Peyer's patch (tissue), 4 donors: ENCODE measurements at places on chromosomes 5 and 9. TPM values are rescaled to one million over a fixed set of nuclear protein-coding genes. Genes with fewer than 3 reads are reported as not detected.

GRCh38 chr5:157342822-157343402, 77.0 kb downstream of the CYFIP2 start:
- no peaks in the 10 kb centered on the region for H3K36me3 ChIP-seq
- no peaks in the 10 kb centered on the region for H3K27me3 ChIP-seq
- H3K4me3 ChIP-seq, result no peak overlapping the region
- no peaks in the 10 kb centered on the region for H3K4me1 ChIP-seq
- H3K27ac ChIP-seq, result no peak overlapping the region
- DNase-seq, result no peak

- no peaks in the 10 kb centered on the region for H3K4me1 ChIP-seq
- no peaks in the 10 kb centered on the region for H3K27me3 ChIP-seq
- H3K27ac ChIP-seq, result no peak overlapping the region
- H3K36me3 ChIP-seq, result no peaks in the 10 kb centered on the region
- no peak overlapping the region for H3K4me3 ChIP-seq
- DNase-seq, result no peak
Observed at GRCh38 chr5:136123236-136123768, 9.3 kb upstream of the SMAD5 start.

DNA sequence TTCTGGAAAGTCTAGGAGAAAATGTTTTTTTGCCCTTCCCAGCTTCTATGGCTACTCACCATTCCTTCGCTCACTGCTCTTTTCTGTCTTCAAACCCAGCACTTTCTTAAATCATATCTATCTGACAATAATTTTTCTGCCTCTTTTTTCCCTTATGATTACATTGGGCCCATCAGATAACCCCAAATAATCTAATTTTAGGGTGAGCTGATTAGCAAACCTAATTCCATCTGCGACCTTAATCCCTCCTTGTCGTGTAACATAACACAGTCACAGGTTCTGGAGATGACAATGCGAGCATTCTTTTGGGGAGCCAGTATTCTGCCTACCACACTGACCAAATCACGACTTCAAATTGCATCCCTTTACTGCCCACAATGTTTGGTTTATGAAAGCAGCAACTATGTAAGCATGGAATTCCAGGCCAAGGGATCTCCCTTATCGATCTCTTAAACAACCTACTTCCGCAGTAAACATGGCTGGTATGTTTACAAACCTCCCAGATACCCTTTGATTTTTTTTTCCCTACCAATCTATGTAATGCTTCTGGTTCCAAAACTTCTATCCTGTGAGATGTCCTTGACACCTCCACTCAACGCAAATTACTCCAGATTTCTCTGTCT, 2122.2 kb downstream of the MAT2B start:
- no peak for DNase-seq
- H3K4me3 ChIP-seq, result no peak overlapping the region
- no peaks in the 10 kb centered on the region for H3K4me1 ChIP-seq
- H3K27ac ChIP-seq, result no peak overlapping the region
- H3K27me3 ChIP-seq, result no peaks in the 10 kb centered on the region
- H3K36me3 ChIP-seq, result no peaks in the 10 kb centered on the region

DNA sequence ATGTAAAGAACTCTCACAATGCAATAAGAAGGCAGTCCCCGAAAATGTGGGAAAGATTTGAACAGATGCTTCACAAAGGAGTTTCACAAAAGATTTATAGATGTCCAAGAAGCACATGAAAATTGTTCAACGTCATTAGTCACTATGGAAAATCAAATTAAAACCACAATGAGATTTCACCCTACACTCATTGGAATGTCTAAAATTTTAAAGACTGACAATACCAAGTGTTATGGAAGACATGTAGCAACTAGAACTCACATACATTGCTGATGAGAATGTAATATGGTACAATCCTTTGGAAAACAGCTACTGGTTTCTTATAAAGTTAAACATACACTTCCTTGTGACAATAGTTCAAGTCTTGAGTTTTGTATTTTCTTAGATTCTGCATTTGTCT, 11.0 kb upstream of the RECK start:
- no peak overlapping the region for H3K4me3 ChIP-seq
- no peaks in the 10 kb centered on the region for H3K4me1 ChIP-seq
- no peaks in the 10 kb centered on the region for H3K27me3 ChIP-seq
- H3K36me3 ChIP-seq, result no peaks in the 10 kb centered on the region
- DNase-seq, result no peak

- DNase-seq, result peak; percentile 89
- no peak overlapping the region for H3K4me3 ChIP-seq
- peak overlapping the region; percentile 63 for H3K27ac ChIP-seq
Observed at GRCh38 chr9:36148311-36149051, 11.9 kb downstream of the GLIPR2 start.

DNA sequence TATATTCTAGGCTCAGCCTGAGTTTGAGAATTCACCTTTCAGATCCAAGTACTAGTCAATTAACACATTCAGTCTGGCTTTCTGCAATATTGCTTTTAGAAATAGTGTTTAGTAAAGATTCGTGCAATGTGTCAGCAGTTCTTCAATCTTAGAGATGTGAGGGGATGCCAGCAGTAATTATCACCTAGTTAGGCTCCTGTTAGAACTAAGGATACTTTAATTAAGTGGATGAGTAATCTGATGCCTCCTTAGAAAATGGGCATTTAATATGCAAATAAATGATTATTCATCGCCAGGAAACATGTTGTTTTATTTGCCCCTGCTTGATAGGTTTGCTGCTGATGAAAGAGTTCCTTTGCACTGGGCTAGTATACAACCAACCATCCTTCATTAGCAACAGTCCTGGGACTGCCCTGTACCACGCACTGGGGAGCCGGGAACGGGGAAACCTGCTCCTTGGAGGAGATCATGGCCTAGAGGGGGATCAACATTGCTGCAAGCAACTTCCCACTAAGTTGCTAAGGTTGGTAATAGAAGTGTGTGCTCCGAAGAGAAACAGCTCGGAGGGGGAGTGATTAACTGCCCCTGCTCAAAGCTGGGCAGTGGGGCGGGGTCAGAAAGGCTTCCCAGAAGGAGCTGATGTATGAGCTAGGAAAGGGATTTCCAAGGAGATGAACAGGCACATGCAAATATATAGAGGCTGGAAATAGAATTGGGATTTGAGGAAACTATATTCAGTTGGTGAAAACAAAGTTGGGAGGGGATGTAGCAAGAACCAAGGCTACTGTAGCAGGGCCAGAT, 231.8 kb downstream of the DRD1 start:
- no peaks in the 10 kb centered on the region for H3K4me1 ChIP-seq
- H3K27ac ChIP-seq, result no peak overlapping the region
- H3K27me3 ChIP-seq, result no peaks in the 10 kb centered on the region
- H3K4me3 ChIP-seq, result no peak overlapping the region
- no peak for DNase-seq
- H3K36me3 ChIP-seq, result no peaks in the 10 kb centered on the region

- no peaks in the 10 kb centered on the region for H3K27me3 ChIP-seq
- no peaks in the 10 kb centered on the region for H3K36me3 ChIP-seq
- no peak overlapping the region for H3K4me3 ChIP-seq
- H3K27ac ChIP-seq, result no peak overlapping the region
Observed at GRCh38 chr9:10127867-10128266, 484.9 kb downstream of the PTPRD start.

DNA sequence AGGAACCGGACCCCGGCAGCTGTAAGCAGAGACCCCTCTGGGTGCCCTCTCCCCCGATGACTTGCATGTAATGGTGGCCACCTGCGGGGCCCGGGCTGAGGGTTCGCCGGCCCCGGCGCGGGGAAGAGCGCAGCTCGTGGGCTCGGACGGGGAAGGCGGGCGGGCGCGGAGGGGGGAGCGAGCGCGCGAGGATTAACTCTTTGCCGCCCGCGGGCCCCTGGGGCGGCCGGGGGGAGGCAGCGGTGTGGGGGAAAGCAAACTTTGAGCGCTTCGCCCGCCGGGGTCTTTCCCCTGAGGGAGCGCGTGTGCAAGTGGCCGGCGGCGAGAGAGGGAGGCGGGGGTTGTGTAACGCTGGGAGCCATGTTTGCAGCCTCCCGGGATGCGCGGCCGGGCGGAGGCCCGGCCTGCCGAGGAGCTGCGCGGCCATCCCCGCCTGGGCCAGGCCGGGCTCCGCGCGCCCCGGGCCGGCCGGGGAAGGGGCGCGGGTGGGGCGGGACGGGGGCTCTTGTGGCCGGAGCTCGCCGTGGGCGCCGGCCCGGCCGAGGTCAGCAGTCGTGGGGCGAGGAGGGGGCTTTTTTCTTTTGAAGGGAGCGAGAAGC, 547 bp downstream of the ANP32B start:
- H3K27me3 ChIP-seq, result no peaks in the 10 kb centered on the region
- no peaks in the 10 kb centered on the region for H3K36me3 ChIP-seq
- peak; percentile 64 for DNase-seq
- H3K4me1 ChIP-seq, result peaks cover 13% of the 10 kb centered on the region

- H3K27me3 ChIP-seq, result no peaks in the 10 kb centered on the region
- no peak for DNase-seq
- no peak overlapping the region for H3K4me3 ChIP-seq
- no peaks in the 10 kb centered on the region for H3K4me1 ChIP-seq
- no peak overlapping the region for H3K27ac ChIP-seq
Observed at GRCh38 chr5:146475190-146475780, 28.2 kb downstream of the TCERG1 start.

- no peaks in the 10 kb centered on the region for H3K36me3 ChIP-seq
- no peaks in the 10 kb centered on the region for H3K27me3 ChIP-seq
- H3K4me3 ChIP-seq, result no peak overlapping the region
Observed at GRCh38 chr9:90038763-90039162, 434.0 kb downstream of the GADD45G start.

DNA sequence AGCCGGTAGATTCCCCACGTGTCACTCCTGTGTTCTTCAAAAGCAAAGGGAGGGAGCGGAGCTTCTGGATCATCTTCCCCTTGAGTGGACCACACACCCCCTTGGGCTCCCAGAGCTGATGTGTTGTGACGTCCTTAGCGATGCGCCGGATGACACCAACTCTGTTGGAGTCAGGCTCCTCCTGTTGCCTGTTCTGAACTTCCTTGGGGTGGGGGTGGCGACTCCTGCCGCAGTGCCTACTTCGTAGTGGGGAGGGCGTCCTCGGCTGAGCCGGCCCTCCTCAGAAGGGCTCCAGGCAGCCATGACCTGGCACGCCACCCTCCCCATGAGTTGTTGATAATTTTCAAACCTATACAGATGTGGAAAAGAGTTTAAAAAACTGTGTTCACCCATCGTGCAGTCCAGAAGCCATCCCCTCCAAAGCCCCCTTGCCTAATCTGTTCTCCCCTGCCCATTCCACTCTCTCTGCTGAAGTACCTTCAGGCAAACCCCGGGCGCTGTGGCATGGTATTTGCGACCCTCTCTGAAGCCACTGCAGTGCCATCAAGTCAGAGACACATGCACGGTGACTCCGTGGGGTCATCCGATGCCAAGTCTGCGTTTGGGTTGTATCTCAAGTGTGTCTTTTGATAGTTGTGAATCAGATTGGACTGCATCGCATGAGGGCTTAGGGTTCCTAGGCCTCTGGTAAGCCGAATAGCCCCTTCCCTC, 16.7 kb downstream of the EXOC3 start:
- H3K36me3 ChIP-seq, result no peaks in the 10 kb centered on the region
- H3K27ac ChIP-seq, result no peak overlapping the region
- no peaks in the 10 kb centered on the region for H3K27me3 ChIP-seq
- no peaks in the 10 kb centered on the region for H3K4me1 ChIP-seq

GRCh38 chr9:123544007-123544827, 188.2 kb downstream of the CRB2 start:
- no peak for DNase-seq
- no peaks in the 10 kb centered on the region for H3K27me3 ChIP-seq
- no peaks in the 10 kb centered on the region for H3K36me3 ChIP-seq
- no peak overlapping the region for H3K27ac ChIP-seq

DNA sequence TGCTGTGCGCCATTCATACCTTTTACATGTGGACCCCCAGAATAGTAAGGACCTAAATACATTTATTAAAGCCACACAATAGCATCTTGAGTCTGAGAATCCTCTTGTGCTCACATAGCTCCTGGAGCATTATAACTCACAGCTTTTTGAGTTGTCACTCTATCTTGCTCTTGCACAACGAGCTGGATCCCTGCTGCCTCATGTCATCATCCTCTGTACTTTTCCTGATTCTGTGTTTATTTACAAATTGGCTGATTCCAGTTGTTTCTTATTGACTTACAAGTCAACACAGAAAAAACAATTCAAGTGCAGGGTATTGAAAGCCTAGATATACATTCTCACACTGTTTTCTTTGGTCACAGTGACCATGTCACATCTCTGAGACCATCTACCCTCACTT, 112.9 kb downstream of the SLC1A3 start:
- no peak for DNase-seq
- no peaks in the 10 kb centered on the region for H3K27me3 ChIP-seq
- H3K36me3 ChIP-seq, result no peaks in the 10 kb centered on the region
- H3K27ac ChIP-seq, result no peak overlapping the region
- H3K4me3 ChIP-seq, result no peak overlapping the region
- H3K4me1 ChIP-seq, result peaks cover 8% of the 10 kb centered on the region

DNA sequence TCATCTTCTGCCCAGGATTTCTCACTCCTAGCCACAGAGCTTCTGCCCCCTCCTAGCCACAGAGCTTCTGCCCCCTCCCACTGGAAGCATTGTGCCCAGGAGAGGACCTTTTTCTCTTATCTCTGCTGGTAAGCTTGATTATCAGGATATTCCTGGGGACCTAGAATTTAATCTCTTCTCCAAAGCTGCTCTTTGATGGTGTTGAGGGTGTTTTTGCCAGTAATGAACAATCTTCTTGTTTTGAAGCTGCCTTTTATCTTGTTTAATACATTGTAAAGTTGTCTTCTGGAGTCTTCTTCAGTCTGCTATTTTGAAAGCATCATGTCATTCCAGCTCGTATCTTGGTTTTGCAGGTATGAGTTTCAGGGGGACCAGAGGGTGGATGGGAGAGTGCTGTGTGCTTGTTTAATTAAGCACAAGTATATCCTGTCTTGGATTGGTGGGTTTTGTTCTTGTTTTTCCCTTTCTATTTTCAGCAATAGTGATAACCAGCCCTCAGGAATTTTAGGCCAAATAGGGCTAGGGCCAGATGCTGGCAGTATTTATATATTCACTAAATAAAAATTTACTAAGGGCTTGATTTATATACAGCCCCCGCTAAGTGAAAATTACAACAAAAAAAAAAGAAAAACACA, 214.0 kb upstream of the DMRT1 start:
- no peak overlapping the region for H3K4me3 ChIP-seq
- no peak for DNase-seq
- no peaks in the 10 kb centered on the region for H3K4me1 ChIP-seq
- no peaks in the 10 kb centered on the region for H3K27me3 ChIP-seq
- no peaks in the 10 kb centered on the region for H3K36me3 ChIP-seq
- no peak overlapping the region for H3K27ac ChIP-seq

- H3K4me3 ChIP-seq, result no peak overlapping the region
- H3K27me3 ChIP-seq, result no peaks in the 10 kb centered on the region
- H3K36me3 ChIP-seq, result no peaks in the 10 kb centered on the region
Observed at GRCh38 chr5:7329141-7329540, 66.8 kb upstream of the ADCY2 start.

- H3K4me1 ChIP-seq, result no peaks in the 10 kb centered on the region
- no peak overlapping the region for H3K27ac ChIP-seq
- H3K27me3 ChIP-seq, result no peaks in the 10 kb centered on the region
- H3K36me3 ChIP-seq, result no peaks in the 10 kb centered on the region
Observed at GRCh38 chr5:75203604-75204003, 33.1 kb downstream of the ANKRD31 start.

GRCh38 chr5:170576602-170577535, 73.0 kb downstream of the KCNIP1 start:
- DNase-seq, result no peak
- H3K27me3 ChIP-seq, result no peaks in the 10 kb centered on the region
- H3K27ac ChIP-seq, result no peak overlapping the region
- no peak overlapping the region for H3K4me3 ChIP-seq
- no peaks in the 10 kb centered on the region for H3K36me3 ChIP-seq

Gene IFNA21
- total RNA-seq, result not detected

Gene LCN1
- not detected for total RNA-seq

Gene ROPN1L
- total RNA-seq, result 1.7 TPM

Gene SPZ1
- not detected for total RNA-seq

Gene NPR3
- total RNA-seq, result not detected

Gene FST
- 3.5 TPM for total RNA-seq

Gene CARD9
- total RNA-seq, result 0.28 TPM

Gene RETREG1
- 70.1 TPM for total RNA-seq

Gene C9
- total RNA-seq, result not detected

Gene CORO2A
- 99.6 TPM for total RNA-seq

Gene DBH
- not detected for total RNA-seq
